ENCODE measurements at places on chromosomes 13 and 19.

DNA sequence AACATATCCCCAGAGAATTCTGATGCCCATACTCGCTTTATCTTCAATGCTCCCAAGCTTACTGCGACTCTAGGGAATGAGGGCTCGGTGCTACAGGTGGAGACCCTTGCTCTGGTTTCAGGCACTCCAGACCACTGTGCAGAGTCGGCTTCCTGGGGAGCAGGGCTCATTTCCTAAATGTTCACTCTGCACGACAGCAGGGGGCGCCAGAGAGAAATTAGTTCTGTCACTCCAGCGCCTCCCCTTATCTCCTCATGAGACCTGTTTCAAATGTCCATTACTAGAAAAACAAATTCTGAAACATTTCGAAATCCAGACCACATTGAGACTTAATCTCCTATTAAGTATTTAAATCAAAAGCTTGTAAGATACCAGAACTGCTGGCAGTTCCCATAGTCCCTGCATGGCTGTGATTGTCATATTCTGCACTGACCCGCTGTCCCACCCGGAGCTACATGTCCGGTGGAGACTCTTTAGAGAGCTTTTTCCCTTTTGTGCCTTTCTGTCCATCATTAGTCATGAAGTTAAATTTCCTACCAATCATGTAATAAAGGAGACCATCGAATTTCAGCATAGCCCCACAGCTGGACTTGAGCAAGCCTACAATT lies 22.4 kb downstream of the EPSTI1 start:
- peak; percentile 63 for DNase-seq

DNA sequence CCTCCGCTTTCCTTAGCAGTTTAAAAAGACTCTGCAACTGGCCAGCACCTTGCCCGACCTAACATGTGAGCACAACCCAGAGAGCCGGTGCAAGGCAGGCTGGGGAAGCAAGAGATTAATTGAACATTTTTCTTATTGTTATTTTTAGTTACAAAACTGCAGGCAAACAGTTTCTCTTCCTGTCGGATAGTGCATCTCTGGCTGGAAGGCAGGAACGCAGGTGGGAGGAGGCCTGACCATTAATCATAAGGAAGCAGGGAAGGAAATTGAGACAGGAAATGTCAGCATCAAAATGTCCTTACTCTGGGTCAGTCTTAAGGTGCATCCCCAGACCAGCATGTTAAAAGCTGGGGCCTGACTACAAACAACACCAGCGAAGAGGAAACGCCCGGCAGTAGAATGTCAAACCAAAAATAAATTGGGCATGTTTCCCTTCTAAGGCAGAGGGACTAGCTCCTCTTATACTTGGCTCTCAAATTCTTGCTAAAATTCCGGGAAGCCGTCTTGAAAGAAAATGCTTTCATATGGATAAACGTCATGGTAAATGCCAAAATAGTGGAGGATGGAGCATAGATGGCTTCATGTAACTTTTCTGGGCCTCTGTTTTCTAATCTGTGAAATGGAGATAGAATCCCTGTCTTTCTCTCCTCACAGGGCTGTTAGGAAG lies 226.8 kb downstream of the RAP2A start:
- no peak for DNase-seq

DNA sequence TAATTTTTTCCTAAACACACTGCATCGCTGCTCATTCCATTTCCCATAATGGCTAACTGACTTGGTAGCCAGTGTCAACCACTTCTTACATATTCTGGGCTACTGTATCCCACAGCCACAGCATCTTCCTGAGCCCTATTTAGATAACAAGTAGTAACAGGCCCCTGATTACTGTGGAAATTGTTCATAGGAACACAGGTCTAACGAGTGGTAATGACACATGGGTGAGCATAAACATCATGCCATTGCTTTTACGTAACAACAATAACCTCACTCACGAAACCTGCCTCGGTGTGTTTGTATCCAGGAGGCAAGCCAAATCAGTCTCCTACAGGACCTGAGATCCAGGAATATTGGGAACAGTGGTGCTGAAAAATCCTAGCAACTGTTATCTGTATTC lies 438.6 kb downstream of the KLF5 start:
- no peak for DNase-seq

DNA sequence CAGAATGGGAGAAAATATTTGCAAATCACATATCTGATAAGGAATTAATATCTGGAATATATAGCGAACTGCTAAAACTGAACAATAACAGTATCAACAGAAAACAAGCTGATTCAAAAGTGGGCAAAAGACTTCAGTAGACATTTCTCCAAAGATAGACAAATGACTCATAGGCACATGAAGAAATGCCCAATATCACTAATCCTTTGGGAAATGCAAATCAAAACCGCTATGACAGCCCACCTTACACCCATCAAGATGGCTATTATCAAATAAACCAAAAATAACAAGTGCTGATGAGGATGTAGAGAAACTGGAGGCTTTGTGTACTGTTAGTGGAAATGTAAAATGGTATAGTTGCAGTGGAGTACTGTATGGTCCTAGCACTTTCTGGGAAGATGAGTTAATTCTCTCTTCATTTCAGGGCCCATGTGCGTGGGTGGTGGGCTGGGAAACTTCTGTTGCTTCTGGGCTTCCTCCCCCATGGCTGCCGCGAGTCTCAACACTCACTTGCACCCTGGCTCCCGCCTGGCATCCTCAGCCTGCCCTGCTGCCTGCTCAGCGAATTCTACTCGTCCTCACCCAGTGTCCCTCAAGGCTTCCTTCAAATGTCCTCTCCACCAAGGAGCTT lies 12.4 kb upstream of the GJA3 start:
- DNase-seq: no peak

- no peak for DNase-seq
These were observed 16.1 kb upstream of the NANOS3 start for GRCh38 chr19:13860679-13861391.

GRCh38 chr13:106996867-106997618 lies 429.1 kb upstream of the ARGLU1 start:
- DNase-seq: no peak

- DNase-seq: no peak
These were observed 332.9 kb downstream of the COG6 start for GRCh38 chr13:39988351-39988750.

- no peak for DNase-seq
These were observed 515 bp upstream of the ZNF324B start for GRCh38 chr19:58450856-58451357.

DNA sequence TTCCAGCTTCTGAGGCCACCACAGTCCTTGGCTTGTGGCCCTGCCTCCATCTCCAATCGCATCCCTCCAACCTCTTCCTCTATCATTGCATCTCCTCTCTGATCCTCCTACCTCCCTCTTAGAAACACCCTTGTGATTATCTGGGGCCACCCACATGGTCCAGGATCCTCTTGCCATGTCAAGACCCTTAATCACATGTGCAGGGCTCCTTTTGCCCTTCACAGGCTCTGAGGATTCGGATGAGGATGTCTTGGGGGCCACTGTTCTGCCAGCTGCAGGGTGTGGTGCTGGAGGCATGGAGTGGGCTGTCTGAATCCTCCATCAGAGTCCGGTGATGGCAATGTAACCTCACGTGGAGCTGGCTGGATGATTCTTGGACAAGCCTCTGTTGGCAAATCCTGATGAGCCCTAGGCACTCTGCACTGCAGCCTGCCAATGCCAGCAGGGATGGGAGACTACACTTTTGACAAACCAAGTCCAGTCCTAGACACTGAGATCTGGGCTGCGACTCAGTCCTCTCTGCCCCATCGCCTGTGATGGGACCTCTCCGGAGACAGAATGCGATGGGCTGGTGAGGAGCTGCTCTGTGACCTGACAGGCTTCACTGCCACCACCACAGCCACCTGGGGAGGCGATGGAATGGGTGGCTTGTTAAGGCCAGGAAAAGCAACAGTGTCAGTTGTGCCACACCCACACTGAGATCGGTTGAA lies 61.2 kb downstream of the CCDC70 start:
- DNase-seq: no peak

GRCh38 chr13:28651810-28652401 lies 7.0 kb upstream of the POMP start:
- DNase-seq: no peak

GRCh38 chr13:34335014-34336007 lies 517.4 kb downstream of the RFC3 start:
- DNase-seq: no peak

- no peak for DNase-seq
These were observed 1.4 kb upstream of the MAG start for GRCh38 chr19:35290381-35291127.

- DNase-seq: no peak
These were observed 557.6 kb downstream of the GPC6 start for GRCh38 chr13:93784191-93784590.

All from NCI-H460 (cell line).